ENCODE measurements at places on chromosomes 12 and 14. TPM values are rescaled to one million over a fixed set of nuclear protein-coding genes. Genes with fewer than 3 reads are reported as not detected.

LRP1-AS gene
- polyA plus RNA-seq = not detected

EPS8 gene
- 12.5 TPM for polyA plus RNA-seq

TSPAN8 gene
- 0.30 TPM for polyA plus RNA-seq

PTGER2 gene
- polyA plus RNA-seq = 0.60 TPM
